NCI-H1694 (cell line): ENCODE measurements at places on chromosomes 3 and 15.

DNA sequence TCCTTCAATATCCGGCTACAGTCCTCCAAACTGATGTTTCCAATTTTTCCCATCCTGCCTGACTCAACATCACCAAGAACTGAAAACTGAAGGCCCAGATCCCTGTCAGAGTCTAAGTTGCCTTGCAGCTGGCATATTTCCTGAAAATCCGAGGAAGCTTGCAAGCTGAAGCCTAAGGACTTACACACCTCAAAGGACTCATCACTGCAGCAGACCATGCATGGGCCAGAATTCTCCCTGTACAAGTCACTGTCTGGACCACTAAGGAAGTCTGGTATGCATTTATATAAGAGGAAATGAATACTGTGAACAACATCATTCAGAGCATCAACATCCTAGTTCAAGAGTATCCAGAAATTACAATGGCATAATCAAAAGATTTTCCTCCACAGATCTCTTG lies 548.8 kb upstream of the MDFIC2 start:
- DNase-seq, result no peak

- DNase-seq, result no peak
These were observed 21.8 kb downstream of the MYH15 start for GRCh38 chr3:108488631-108489030.

- no peak for DNase-seq
These were observed 59.8 kb downstream of the ZNF860 start for GRCh38 chr3:32041316-32041715.

- peak; percentile 18 for DNase-seq
These were observed 14.7 kb downstream of the PGBD4 start for GRCh38 chr15:34116620-34117019.

DNA sequence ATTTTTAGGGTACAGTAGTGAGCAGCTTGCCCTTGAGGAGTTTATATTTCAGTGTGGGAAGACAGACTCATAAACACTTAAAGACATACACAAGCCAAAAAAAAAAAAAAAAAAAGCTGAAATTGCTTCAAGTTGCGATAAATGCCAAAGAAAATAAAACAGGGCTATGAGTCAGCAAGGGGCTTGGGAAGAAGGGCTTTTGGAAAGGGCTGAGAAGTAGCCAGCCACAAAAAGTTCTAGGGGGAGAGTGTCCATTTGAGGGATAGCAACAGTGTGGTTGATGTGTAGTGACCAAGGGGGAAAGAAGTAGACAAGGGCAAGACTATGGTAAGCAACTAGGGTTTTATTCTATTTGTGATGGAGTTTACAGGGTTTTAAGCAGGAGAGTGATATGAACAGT lies 185.5 kb downstream of the ADAMTS9 start:
- DNase-seq, result no peak

DNA sequence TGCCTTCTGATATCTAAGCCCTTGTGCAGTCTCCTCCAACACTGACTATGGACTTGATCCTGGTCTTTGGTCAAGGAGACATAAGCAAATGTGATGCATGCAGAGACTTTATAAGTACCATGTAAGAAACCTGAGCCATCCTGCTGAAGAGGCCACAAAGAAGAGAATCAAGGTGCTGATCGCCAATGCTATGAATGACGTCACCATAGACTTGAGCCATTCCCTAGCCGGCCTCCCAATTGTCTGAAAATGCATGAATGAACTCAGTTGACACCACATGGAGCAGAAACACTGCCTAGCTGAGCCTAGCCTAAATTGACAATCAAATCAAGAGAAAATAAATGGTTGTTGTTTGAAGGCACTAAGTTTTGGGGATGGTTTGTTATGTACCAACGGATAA lies 51.9 kb downstream of the CERS3 start:
- no peak for DNase-seq

GRCh38 chr3:50519471-50520089 lies 16.1 kb upstream of the CACNA2D2 start:
- DNase-seq, result peak; percentile 32

- DNase-seq, result no peak
These were observed 75.0 kb upstream of the CGNL1 start for GRCh38 chr15:57301307-57301706.

- DNase-seq, result no peak
These were observed 287.1 kb downstream of the IL5RA start for GRCh38 chr3:2823031-2823430.

- no peak for DNase-seq
These were observed 82.8 kb downstream of the SLCO3A1 start for GRCh38 chr15:91936182-91936775.

- no peak for DNase-seq
These were observed 529.0 kb downstream of the MCTP2 start for GRCh38 chr15:94760348-94760747.

- DNase-seq, result no peak
These were observed 19.7 kb downstream of the FAN1 start for GRCh38 chr15:30923429-30923828.

GRCh38 chr15:25969886-25970285 lies 106.8 kb upstream of the ATP10A start:
- DNase-seq, result no peak

DNA sequence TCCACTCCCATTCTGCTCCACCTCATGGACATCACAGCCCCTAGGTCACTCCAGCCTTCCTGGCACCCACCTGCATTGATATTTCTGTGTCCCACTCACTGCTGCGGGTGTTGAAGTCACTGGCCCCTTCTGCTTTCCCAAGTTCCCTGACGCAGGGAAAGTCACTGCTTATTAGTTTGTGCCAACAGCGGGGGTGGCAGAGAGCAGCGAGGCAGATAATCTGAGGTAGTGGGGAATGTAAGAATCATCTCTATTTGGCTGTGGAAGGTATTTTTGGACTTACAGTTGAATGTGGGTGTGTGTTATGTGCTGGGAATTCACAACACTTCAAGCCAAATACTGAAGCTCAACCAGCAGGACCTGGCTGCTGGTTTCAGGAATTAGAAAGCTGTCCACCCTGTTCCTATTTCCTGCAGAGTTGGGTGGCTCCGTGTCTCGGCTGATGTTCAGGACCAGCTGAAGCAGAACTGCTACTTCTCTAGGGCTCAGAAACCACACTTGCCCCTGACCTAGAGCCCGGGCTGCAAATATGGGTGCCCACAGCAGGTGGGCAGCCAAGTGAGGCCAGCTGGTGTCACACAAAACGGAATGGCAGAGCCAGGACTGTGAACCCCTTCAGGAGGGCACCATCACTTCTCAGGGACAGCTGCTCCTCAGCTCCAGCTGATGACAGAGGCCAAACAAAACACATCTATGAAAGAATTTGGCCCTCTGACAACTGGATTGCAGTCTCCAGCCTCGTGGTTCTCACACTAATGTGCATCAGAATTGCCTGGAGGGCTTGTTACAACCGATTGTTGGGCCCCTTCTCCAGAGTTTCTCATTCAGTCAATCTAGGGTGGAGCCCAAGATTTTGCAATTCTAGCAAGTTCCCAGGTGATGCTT lies 57.7 kb downstream of the SEMA5B start:
- DNase-seq, result peak; percentile 73

DNA sequence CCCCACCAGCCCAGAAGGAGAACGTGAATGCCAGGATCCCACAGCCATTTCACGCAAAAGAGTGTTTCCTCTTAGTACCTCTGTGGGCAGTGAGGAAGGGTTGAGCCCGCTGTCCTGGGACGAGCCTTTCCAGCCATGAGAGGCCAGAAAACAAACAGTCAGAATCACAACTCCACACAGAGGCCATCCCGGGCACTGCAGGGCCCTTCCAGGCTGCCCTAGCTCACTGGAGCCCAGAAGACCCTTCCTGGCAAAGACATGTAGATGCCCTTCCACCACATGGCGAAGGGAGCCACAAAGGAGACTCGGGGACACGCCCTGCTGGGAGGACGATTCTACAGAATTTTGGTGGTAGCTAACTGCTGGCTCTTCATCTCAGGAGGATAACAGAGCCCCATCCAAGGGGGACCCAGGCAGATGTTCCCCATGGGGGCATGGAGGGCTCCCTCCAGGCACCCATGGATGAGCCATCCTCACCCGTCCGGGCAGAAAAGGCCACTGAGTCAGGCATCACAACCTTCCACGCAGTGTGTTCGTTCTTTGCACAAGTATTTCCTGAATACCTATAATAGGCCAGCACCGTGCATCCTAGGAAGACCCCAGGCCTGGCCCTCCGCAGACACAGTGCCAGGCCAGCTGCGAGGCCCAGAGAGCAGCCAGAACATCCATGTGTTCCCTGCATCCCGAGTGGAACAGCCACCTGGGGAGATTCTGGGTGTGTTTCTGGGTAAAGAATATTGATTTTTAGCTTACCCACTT lies 47.2 kb downstream of the SLC12A8 start:
- DNase-seq, result no peak

GRCh38 chr15:32104061-32104995 lies 74.0 kb downstream of the CHRNA7 start:
- no peak for DNase-seq

DNA sequence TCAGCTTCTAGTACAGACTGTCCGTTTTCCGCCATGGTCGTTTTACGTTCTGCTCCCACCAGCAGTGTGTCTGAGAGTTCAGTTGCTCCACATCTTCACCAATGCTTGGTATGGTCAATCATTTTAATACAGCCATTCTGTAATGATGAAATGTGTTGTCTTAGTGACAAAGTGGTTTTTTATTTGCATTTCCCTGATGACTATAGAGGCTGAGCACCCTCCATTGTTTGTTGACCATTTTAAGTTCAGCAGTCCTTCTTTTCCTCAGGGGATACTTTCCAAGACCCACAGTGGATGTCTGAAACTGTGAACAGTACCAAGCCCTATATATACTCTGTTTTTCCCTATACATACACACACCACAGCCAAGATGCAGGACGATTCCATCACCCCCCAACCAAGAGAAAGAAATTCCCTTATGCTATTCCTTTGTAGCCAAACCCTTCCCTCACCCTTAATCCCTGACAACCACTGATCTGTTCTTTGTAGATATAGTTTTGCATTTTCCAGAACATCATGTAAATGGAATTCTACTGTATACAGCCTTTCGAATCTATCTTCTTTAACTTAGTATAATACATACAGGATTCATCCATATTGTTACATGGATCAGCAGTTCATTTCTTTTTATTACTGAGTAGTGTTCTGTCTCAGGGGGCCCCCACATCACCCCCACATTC lies 55.9 kb downstream of the C3orf20 start:
- no peak for DNase-seq

DNA sequence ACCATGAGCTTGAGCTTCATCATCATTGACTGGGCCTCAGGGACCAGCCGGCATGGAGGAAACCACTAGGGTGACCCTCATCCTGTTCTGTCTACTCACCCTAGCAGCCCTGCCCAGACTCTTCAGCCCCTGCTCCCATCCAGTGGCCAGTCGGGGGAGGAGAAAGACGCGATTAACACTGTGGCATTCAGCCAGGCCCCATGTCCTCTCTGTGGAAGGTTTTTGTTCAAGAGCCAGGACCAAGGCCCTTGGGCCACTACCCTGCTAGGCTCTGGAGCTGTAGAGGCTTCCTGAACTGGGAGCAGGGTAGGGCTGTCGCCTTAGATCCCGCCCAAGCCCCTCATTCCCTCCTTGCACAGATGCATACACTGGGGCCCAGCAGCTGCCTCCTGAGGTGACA lies 15.0 kb downstream of the SLC38A3 start:
- DNase-seq, result no peak

- no peak for DNase-seq
These were observed 297.2 kb downstream of the CADM2 start for GRCh38 chr3:85255949-85256348.

DNA sequence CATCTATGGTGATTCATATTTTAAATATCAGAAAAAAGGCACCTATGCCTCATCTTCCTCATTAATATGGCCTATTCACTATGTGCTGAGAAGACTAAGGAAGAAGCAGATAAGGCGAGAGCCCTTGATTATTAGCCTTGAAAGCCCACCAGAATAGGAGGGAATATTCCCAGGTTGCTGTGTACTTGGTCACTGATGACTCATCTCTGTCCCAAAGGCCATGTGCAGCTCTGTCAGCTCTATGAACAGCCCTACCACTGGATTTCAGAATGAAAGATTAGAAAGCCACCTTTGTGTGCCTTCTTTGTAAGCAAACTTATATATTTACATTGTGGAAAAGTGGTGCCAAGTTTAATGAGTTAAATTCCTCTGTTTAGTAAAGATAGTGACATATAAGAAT lies 211.5 kb downstream of the NFKBIZ start:
- DNase-seq, result no peak

DNA sequence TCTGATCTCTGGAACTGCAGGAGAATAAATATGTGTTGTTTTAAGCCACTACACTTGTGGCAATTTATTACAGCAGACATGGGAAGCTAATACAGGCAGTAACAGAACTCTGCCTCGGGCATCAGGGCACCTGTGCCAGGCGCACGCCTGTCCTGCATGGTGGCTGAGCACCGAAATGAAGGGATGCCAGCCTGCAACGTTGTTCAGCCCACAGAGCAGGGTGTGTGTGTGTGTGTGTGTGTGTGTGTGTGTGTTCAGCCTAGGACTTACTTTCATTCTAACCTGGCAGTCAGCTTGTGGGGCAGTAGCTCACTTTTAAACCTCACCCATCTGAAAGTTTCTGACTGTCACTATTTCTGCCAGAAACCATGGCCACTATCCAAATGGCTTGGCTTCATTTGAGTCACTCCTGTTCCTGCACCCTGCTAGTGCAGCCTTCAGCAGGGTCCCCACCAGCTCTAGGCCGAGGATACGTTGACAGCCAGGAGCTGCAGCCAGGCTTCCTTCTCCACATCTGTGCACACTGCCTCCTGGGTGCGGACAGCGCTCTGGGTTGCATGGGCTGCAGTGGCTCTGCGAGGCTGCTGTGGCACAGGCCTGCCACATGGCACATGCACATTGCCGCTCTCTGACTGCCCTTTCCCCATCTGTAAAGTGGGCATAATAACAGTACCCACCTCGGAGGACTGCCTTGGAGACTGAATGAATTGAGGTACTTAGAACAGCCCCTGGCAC lies 4.5 kb downstream of the UROC1 start:
- DNase-seq, result no peak

- DNase-seq, result no peak
These were observed 24.1 kb upstream of the MITF start for GRCh38 chr3:69715204-69715603.

- no peak for DNase-seq
These were observed 59.7 kb downstream of the PLXNA1 start for GRCh38 chr3:127042634-127043033.
